ENCODE measurements at places on chromosomes 3 and 15.

GRCh38 chr3:41259449-41260062 lies 60.3 kb downstream of the CTNNB1 start:
- no peak for DNase-seq

DNA sequence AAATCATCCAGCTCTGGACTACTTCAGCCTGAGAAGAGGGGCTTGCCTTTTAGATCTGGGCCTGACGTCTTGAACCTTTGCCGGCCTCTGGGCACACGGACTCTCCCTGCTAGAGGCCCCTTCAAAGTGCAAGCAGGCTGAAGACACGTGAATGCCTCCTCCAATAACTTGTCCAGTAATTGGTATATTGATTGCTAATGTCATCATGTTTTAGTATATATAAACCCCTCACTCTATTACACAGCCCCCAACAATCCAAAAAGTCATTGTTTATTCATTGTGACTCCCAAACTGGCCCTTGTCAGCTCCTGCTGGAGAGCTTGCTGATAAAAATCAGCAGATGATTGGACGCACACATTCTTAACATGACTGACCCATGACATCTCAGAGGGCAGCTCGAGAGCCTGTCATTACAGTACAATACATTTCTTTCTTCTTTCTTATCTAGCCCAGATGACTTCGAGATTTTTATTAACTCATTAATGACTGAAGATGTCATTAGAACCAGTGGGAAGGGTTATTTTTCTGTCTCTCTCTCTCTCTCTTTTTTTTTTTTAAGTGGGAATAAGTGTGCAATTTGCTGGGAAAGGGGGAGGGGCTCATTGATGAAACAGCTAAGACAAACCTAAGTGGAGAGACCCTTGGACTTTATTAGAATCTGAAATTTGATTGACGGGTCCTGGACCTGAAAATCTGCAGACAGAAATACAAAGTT lies 65.5 kb upstream of the NR2F2 start:
- no peak for DNase-seq

- DNase-seq = no peak
Measured at GRCh38 chr3:183485093-183485492, 56.7 kb upstream of the MCF2L2 start.

DNA sequence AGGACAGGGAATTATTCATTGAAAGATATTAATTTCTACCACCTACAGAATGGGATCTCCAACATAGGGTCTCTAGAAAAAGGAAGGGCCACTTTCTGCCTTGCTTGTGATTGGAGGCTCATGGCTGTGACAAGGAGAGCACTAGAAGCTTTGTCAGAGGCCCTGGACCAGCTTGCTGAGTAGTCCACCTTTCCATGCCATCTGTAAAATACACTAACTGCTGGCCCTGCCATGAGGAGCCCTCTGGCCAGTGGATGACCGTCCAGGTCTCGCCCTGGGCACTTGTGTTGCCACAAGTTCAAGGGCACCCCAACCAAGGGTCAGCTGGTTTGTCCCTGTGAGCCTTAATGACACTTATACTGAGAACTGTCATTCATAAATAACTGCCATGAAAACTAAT lies 1.6 kb upstream of the SYNM start:
- DNase-seq = no peak

- no peak for DNase-seq
Measured at GRCh38 chr3:194907811-194908210, 222.1 kb downstream of the FAM43A start.

- DNase-seq = no peak
Measured at GRCh38 chr15:69225355-69226022, 65.1 kb downstream of the GLCE start.

- no peak for DNase-seq
Measured at GRCh38 chr3:30496066-30496966, 110.1 kb upstream of the TGFBR2 start.

GRCh38 chr3:58683001-58683458 lies 16.5 kb upstream of the FAM3D start:
- DNase-seq = no peak

DNA sequence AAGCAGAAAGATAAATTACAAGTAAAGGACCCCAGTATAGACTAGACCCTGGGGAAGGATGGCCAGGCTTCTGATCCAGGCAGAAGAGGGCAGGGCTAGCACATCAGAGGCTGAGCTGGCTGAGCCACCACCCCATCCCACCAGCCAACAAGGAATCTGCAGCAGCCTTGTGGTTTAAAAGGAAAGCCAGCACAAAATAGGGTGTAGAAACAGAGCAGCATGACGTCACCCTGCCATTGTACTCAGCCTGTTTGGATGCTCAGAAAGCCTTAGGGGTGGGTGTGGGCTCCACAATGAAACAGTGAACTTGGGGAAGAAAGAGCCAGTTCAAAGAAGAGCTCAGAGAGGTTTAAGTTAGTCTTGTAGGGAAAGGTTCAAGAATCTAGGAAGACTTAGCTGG lies 28.2 kb downstream of the DUOX1 start:
- DNase-seq = peak; percentile 89

- no peak for DNase-seq
Measured at GRCh38 chr15:41583795-41584194, 24.8 kb downstream of the TYRO3 start.

- no peak for DNase-seq
Measured at GRCh38 chr3:170496868-170497140, 78.1 kb downstream of the CLDN11 start.

- no peak for DNase-seq
Measured at GRCh38 chr3:50612970-50613846, 1.6 kb upstream of the CISH start.

- no peak for DNase-seq
Measured at GRCh38 chr3:23865595-23866396, 51.0 kb downstream of the NKIRAS1 start.

DNA sequence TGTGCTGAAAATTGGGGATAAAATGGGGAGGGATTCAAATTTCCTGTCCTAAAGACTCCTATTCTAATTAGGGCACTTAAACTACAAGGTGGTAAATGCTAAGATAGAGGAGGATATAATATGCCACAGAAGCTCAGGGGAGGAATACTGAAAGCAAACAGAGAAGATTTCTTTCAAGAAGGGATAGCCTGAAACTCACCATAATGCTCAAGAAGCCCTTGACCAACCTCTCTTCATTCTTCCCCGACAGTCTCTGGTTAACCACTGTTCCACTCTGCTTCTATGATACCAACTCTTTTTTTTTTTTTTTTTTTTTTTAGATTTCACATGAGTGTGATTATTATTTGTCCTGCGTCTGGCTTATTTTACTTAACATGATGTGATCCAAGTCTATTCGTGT lies 398.2 kb upstream of the FRG2C start:
- no peak for DNase-seq

- peak; percentile 93 for DNase-seq
Measured at GRCh38 chr15:40313531-40314398, 6.0 kb upstream of the PLCB2 start.

DNA sequence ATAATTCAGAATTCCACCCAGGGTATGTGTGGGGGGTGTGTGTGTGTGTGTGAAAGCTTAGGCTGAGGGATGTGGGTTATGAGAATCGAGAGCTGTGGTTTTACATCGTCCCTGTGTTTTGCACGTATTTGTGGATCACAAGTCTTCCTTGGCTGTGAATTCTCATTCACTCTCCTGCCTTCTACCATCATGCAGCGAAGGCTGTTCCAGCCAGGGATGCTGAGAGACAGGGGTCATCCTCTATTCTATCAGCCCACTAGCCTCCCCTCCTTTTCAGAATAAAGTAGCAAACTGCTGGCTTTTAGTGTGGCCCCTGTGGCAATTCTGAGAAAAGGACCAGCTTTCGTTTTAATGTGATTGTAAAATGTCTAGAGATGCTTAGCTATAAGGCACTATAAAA lies 460.6 kb upstream of the NR2F2 start:
- DNase-seq = no peak

- DNase-seq = no peak
Measured at GRCh38 chr3:192039593-192039992, 578.6 kb downstream of the PYDC2 start.

- no peak for DNase-seq
Measured at GRCh38 chr3:72756900-72757299, 91.3 kb downstream of the SHQ1 start.

DNA sequence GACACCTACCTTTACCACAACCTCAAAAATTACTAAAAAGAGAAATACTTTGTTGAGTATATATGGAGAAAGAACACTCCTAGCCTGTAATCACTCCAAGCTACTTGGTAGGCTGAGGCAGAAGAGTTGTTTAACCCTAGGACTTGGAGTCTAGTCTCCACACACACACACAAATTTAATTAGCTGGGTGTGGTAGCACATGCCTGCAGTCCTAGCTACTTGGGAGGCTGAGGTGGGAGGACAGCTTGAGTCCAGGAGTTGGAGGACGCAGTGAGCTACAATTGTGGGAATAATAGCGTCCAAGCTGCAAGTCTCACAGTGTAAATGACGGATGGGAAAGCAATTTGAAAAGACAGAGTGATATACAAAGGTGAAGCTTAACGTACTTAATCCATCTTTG lies 50.5 kb downstream of the LDHAL6B start:
- no peak for DNase-seq

DNA sequence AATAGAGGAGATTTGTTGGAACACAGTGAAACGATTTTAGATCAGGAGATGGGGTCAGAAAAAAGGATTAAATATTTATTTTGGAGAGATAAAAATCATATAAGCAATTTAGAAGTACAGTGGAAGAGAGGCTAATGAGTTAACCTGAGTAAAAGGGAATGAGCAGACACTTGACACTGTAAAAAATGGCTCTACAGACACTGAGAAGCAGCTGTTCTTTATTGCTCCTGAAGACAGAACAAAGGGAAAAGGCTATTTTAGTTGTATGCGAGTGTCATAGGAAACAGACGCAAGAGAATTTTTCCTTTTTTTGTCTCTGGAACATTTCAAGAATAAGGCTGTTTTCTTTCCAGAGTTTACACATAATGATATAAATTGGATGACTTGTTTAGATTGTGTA lies 34.3 kb downstream of the ASTE1 start:
- no peak for DNase-seq

- DNase-seq = no peak
Measured at GRCh38 chr3:160447544-160447943, 2.0 kb downstream of the TRIM59 start.

DNA sequence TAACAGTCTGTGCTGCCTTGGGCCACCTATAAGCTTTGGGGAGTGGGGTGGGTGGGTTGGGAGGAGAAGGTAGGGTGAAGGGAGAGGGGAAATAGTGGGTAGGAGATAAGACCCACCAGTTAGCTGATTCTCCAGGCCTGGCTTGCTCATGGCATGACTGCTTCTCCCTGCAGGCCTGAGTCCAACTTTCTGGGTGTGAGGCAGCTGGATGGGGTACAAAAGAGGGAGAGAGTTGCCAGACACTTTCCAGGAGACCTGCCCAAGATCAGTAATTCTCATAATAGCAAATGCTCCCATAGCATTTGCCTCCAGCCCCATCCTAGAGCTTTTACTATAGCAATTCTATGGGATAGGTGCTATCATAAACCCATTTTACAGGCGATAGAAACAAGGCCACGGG lies 7.7 kb downstream of the CGNL1 start:
- no peak for DNase-seq

GRCh38 chr3:179100652-179101051 lies 29.0 kb upstream of the ZMAT3 start:
- DNase-seq = no peak

DNA sequence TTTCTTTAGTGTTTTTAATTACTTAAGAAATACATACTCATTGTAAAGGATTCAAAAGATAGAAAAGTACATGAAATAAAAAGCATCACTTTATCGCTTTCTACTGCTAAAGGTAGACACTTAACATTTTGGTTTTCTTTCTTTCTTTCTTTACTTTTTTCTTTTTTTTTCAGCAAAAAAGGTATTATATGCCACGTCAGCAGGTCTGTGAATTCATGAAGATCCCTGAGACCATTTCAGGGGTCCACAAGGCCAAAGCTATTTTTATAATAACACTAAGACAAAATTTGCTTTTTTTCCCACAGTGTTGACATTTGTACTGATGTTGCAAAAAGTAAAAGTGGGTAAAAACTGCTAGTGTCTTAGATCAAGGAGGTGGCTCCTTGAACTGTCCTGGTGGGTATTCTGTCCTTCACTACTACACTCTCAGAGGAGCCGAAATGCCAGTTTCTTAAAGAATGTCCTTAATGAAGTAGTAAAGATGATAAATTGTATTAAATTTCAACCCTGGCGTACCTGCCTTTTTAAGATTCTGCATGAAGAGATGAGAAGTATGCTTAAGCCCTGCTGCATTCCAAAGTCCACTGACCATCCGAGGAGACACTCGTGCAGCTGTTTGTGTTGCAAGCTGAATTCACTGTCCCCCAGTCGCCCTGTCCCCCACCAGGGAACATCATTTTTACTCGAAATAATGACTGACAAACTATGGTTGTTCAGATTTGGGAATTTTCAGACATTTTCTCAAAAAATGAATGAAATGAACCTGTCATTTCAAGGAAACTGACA lies 106.7 kb upstream of the PIAS1 start:
- no peak for DNase-seq

DNA sequence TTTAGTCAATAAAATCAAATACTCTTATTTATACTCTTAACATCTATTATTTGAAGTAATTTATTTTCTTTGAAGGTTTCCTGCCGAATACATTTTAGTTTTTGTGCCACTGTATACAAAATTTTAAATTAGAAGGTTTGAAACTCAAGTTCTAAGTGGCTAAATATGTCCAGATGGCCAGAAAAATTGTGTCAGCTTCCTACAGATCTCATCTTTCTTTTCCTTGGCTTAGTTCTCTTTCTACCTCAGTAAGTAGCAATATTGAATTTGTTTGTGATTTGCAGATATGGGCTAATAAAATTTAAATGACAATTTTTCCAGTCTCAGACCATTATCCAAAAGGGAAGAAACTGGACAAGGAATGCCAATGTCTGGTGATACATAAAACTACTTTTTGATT lies 452.1 kb downstream of the ROBO2 start:
- DNase-seq = no peak

DNA sequence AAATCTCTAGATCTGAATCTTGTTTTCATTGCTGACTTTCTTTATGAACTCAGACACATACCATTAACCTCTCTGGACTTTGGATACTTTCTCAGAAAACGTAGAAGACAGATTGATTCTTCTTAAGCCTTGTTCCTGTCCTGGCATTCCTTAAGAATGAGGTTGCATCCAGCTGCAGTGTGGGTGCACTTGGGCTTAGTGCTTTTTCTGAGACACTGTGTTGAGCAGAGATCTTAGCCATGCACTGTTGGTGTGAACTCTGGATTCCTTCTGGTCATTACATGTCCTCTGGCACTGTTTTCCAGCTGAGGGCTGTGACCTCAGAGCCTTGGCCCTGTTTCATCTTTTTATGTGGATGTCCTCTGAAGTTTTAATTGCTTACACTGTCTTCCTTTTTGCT lies 428.3 kb downstream of the CNTN4 start:
- DNase-seq = no peak

DNA sequence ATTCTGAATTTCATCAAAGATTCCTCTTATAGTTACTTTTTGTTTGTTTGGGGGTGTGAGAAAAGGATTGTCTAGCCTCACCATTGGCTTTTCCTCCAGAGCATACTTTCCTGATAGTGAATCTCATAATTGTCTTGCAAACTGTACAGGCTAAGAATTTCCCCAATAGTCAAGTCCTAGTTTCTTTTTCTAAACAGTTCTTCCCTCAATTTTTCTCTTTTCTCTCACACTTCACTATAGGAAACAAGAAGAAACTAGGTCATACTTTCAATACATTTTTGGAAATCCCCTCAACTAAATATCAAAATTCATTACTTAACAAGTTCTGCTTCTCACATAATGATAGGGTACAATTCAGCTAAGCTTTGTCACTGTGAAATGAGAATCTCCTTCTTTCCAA lies 241.9 kb downstream of the IL20RB start:
- no peak for DNase-seq

- no peak for DNase-seq
Measured at GRCh38 chr15:24659622-24660021, 16.0 kb upstream of the NPAP1 start.
